ENCODE measurements at places on chromosomes 6 and 20.

- DNase-seq: no peak
These were observed 30.1 kb downstream of the GMDS start for GRCh38 chr6:2215342-2215741.

DNA sequence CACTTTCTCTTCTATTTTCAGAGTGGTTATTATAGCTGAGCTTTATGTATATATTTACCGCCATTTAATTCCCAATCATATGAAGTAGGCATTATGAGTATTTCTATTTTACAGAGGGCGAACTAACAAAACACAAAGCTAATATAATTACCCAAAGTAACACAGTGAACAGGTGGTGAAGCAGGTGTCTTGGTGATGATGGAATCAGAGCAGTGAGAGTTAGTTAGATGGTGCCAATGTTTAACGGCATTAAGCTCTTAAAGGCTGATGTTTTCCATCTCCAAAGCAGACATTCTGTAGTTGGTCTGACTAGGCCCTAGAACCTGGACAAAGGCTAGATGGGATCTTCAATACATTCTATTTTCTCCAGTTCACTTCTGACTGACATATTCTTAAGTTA, 551.1 kb upstream of the SYNCRIP start:
- no peak for DNase-seq

DNA sequence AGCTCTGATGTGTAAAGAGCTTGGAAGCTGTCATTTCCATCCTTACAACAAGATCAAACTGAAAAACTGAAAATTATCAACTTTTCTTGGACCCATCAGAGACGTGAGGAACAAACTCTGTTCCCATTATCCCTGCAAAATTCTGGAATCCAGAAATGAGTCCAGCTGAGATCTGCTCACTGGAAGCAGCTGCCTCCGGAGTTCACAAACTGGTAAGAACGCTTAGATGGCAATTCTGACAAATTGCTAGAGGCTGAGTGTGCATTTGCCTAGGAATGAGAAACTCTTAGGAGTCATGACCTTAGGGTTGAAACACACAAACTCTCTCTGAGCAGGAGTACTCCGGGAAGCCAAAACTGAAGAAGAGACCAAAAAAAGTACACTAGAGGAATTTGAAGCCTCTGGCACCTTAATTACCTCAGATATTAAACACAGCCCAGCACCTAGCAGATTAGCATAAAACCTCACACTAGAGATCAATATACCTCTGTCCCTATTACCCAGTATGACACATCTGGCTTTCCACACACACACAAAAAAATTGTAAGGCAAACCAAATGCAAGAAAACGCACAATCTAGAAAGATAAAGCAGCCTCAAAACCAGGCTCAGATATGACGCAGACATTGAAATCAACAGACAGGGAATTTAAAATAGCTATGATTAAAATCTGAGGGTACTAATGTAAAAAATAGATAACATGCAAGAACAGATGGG, 233.5 kb upstream of the SGK1 start:
- peak; percentile 62 for DNase-seq

- no peak for DNase-seq
These were observed 682 bp upstream of the SLA2 start for GRCh38 chr20:36646678-36647077.

- no peak for DNase-seq
These were observed 308.2 kb upstream of the SGK1 start for GRCh38 chr6:134626086-134626485.

- no peak for DNase-seq
These were observed 312.1 kb downstream of the HTR1B start for GRCh38 chr6:77151241-77151640.
